ENCODE measurements at places on chromosomes 12 and 14.
A peak's percentile ranks its signal among the peaks of the same experiment; 100 is the strongest.

DNA sequence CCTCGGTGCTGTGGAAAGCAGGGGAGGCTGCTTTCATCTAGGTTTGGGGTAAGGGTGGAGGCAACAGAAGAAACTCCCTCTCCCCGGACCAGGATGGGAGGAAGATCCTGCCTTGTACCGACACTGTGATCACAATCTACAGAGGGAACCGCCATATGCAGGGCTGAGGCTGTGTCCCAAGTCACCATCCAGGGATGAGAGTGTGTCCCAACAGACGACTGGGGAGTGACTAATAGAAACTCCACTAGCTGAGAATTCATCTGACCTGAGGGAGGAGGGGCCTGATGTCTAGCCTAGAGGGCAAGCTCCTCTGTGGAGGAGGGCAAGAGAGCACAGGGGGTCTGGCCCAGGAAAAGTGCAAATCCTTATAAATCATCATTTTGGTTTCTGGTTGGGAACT lies 172.4 kb downstream of the CALM1 start:
- no peak for DNase-seq

GRCh38 chr12:38316391-38317129 lies at the start of gene ALG10B:
Gene ALG10B, plus strand, starts transcription at chr12:38316774. Its CDS starts 120 bp downstream, at chr12:38316894.
- DNase-seq: peak; percentile 93

GRCh38 chr12:127550271-127550670 lies 716.7 kb upstream of the TMEM132C start:
- no peak for DNase-seq

DNA sequence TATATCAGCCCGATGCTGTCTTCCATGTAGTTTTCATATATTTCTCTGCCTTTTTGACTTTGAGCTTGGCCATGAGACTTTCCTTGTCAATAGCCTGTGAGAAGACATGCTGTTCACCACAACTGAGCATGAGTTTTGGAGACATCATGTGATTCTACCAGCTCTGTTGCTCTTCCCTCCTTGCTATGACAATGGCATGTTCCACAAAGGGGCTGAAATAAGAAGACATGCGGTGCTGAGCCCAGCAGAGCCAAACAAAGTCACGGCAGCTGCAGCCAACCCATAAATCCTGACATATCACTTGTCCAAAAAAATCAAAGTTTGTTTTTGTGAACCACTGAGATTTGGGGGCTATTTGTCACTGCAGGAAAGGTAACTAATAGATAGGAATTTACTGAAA lies 343.4 kb upstream of the KITLG start:
- DNase-seq: no peak

- peak; percentile 4 for DNase-seq
Measured at GRCh38 chr14:50109342-50109741, 7.0 kb downstream of the VCPKMT start.

DNA sequence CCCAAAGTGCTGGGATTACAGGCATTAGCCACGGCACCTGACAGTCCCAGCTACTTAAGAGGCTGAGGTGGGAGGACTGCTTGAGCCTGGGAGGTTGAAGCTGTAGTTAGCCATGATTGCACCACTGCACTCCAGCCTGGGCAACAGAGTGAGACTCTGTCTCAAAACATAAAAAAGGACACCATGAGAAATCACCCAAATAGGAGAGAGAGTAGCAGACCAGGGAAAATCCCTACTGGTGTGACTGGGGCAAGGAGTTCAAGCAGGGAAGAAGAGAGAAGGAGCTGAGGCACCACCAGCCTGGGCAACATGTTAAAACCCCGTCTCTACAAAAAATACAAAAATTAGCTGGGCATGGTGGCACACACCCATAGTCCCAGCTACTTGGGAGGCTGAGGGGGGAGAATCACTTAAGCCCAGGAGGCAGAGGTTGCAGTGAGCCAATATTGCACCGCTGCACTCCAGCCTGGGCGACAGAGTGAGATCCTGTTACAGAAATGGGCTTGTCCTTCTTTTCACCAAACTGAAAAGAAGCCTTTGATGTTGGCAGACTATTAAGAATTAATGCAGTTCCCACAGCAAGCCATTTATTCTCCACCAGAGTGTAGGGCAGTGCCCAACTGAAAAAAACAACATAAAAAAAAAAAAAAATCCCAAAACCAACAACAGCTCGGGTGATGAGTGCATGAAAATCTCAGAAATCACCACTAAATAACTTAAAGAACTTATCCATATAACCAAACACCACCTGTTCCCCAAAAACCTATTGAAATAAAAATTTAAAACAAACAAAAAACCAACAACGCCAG lies 4.5 kb upstream of the SRSF9 start:
- DNase-seq: no peak

DNA sequence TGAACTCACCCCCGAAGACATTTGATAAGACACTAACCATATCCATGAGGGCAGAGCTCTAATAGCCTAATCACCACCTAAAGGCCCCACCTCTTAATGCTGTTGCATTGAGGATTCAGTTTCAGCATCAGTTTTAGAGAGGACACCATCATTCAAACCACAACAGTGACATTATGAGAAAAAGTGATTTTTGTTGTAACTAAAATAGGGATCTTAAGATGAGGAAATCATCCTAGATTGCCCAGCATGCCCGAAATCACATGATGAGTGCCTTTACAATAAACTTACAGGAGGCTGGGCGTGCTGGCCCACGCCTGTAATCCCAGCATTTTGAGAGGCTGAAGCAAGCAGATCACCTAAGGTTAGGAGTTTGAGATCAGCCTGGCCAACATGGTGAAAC lies 9.7 kb upstream of the GLT1D1 start:
- DNase-seq: no peak

GRCh38 chr12:91588874-91589454 lies 406.3 kb upstream of the DCN start:
- DNase-seq: no peak

DNA sequence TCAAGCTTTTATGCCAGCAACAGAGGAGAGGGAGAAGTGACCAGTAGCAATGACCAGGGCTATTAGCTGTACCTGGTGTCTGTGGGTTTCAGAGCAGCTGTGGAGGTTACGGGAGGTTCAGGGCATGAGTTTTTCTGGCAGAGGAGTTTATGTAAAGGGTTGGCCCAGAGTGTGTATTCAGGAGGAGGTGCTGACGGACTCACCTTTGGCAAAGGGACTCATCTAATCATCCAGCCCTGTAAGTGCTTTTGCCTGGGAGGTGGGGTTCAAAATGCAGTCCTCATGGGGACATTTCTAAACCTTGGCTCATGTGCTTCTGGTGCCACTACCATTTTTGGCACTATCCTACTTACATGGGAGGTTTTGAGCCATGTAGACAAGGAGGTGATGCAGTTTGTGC lies 95.3 kb downstream of the DAD1 start:
- no peak for DNase-seq

GRCh38 chr12:127311720-127312364 lies 955.1 kb upstream of the TMEM132C start:
- DNase-seq: no peak

- DNase-seq: no peak
Measured at GRCh38 chr14:80981673-80982072, 26.3 kb downstream of the TSHR start.

DNA sequence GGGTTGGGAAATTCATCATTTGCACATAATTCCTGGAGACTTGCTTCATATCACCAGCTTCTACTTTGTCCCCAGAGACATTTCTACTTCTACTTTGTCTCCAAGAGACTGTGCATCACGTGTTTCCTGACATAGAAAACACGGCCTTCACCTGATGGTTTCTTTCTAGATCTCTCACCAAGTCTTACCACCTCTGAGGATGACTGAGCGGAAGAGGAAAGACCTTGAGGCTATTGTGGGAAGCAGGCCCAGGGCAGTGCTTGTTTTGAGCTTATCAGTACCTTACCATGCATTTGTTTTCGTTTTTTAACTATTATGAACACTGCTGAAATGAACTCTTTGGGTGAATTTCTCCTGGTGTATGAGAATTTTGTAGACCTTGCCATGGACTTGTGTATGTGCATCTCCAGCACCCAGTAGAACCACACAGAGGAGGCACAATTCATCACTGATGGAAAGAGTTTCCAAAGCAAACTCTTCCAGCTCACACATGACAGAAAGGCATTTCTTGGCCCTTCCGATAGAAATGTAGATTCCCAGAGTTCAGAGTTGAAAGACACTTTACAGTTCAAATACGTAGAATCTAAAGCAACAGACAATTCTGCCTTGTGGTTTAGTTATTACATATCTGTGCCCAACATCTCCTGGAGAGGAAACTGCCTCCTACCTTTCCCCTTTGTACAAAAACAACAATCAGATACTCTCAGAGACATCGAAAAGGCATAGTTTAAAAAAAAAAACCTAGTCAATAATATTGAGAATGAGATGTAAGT lies 434.7 kb downstream of the FUT8 start:
- no peak for DNase-seq

GRCh38 chr12:124563401-124563800 lies 4.0 kb downstream of the NCOR2 start:
- no peak for DNase-seq

GRCh38 chr14:70027785-70028428 lies 148.7 kb downstream of the SMOC1 start:
- DNase-seq: peak; percentile 10

DNA sequence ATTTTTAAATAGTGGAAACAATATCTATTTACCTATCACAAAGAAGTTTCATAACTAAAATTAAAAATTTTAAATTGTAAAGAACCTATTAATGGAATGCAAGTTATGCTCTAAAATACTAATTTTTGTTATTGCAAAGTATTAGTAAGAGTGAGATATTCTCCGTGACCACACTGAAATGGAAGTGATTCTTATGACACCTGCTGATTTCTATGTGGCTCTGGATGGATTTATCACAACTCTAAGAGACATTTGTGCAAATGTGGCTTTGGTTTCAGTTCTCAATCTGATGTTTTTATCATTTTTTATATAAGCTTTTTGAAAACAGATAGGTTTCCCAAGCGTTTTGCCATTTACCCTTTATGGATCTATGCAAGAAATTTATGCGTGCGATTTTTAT lies 497.8 kb downstream of the NAV3 start:
- DNase-seq: no peak

- peak; percentile 77 for DNase-seq
Measured at GRCh38 chr14:105091517-105092170, 26.4 kb upstream of the GPR132 start.

GRCh38 chr14:31278883-31279282 lies 71.3 kb upstream of the HECTD1 start:
- no peak for DNase-seq

- DNase-seq: no peak
Measured at GRCh38 chr14:98189511-98189910, 1082.5 kb downstream of the BCL11B start.

DNA sequence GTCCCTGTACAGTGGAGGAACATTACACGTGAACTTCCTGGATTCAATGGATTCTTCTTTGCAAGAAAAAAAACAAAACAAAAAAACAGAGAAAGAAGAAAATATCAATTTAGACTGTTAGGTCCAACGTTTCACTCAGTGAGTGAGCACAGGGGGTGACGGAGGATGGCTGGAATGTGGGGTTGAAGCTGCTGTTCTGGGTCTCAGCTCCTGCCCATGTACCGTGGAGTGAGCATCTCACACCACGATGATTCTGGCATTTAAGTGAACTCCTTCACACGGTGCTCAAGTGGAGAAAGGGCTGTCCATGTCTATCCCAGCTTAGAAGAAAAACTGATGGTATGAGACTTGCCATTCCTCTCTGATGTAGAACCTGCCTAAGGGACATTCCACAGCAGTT lies 23.2 kb downstream of the CCND2 start:
- no peak for DNase-seq

DNA sequence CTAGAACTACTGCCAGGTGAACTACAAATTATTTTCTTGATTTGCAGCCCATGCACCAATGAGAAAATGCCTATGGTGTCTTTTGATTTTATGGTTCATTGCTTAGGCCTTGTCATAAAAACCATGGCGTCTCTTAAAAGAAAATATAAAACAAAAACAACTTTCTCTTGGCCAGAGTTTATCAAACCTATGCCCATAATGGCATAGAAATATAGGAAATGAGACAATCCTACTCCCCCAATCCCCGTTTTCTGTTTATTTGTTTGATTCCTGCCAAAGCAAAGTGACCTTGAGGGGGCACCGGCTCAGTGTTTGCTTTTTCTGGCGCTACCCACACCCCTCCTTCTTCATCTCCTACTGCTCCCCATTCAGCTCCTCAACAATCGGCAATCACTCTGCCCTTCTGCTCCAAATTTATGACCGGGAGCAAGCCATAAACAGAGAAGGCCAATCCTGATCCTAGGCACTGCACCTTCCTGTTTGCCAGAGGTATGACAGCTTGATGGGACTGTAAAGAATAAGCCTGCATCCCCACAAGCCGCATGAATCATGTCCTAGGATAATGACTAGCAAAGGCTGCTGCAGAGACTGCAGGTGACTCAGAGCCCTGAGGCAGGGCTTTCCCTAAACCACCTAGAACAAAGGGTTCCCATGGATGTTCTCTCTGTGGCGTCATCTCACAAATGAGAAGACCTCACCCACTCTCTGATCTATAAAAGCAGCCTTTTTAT lies 874.9 kb downstream of the NRXN3 start:
- no peak for DNase-seq

DNA sequence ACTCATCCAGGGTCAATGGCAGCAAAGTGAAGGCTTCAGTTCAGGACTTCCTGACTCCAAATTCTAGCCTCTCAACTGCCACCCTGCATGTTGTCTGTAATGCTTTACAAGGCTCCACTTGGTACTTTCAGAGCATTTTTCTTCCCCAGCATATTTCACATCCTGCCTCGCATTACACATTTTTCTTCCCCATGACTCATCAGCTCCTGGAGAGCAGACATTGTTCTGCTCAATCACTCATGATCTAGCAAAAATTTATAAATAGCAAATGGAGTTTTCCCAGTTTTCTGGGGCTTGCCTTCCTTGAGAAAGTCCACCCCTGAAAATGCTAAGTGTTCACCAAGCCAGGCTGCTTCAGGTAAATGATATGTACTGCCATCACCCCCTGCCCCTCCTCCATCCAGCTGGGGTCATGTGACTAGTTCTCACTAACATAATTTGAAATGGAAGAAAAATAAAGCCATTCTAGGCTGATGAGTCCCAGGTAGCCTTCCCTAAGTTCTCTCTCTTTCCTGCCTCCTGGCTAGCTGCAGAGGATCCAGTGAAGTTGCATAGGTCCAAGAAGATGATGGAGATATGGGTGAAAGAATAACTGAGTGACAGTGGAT lies 69.4 kb downstream of the ARMH4 start:
- DNase-seq: peak; percentile 19

DNA sequence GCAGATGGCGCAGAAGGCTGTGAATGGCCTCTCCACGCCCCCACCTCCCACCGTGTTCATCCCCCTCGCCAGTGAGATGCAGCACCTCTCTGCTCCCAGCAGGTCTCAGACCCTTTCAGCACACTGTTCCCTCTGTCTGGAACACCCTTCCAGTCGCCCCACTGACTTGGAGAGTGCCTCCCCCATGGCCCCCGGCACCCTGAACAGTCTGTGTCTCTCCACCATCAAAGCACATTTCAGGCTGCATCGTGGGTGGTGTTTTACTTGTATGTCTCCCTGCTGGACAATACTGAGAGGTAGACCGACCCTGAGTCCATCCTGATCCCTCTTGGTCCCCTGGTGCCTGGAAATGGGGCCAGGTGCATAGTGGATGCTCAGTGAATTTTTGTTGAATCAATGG lies 34.9 kb downstream of the CACNA2D4 start:
- DNase-seq: no peak

GRCh38 chr12:131254374-131254773 lies 300.7 kb downstream of the ADGRD1 start:
- DNase-seq: no peak
